Germinal center (tissue), 1 donor: ENCODE measurements at places on chromosomes 4 and X.
A peak's percentile ranks its signal among the peaks of the same experiment; 100 is the strongest.

DNA sequence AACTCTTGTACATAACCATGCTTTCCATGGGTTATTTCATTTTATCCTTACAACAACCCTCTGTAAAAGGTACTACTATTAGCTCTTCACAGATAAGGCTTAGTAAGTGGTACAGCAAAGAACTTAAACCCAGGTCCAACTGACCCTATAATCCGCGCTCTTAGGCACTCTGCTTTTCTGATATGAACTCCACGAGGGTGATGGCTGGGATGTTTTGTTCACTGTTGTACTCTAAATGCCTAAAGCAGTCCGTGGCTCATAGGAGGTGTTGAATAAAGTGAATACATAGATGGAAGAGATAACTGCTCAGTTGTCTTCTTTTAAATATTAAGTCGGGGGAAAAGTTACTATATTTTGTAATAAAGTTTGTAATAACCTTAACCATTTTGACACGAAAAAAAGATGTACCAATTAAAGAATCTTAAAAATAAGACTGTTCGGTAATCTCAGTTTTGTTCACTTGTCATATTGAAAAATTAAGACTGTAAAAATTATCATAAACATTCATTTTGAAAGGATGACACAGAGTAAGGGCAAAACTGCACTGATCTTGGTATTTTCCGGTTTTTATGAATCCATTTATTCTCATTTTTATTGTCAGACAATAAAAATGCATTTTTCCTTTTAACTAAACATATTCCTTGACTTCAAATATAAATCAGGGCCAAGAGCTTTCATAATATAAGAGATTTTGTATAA lies 166.5 kb downstream of the FBXW7 start:
- no peak for DNase-seq

- DNase-seq = no peak
These were observed 99.0 kb downstream of the PHKA2 start for GRCh38 chrX:18884916-18885315.

DNA sequence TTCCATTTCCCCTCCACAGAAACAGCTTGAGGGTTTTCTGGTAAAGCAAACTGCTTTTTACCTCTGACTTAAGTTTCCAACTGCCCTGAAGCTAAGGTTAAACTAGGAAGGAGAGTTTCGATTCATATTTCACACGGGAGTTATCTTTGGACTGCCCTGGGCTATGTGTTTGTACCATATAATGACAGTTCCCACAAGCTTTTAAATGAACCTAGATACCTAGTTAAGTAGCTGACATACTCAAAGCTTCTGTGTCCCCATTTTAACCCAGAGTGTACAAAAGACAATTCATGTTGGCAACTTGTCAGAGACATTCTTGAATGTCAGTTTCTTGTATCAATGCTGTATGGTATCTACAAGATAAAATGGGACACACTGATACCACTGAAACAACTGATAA lies 1296.6 kb upstream of the IGFBP7 start:
- DNase-seq = no peak

GRCh38 chr4:24611575-24611974 lies 27.2 kb upstream of the DHX15 start:
- no peak for DNase-seq

GRCh38 chr4:89142691-89143669 lies 31.6 kb downstream of the TIGD2 start:
- no peak for DNase-seq

- no peak for DNase-seq
These were observed 16.1 kb upstream of the TBC1D14 start for GRCh38 chr4:6893449-6894085.

DNA sequence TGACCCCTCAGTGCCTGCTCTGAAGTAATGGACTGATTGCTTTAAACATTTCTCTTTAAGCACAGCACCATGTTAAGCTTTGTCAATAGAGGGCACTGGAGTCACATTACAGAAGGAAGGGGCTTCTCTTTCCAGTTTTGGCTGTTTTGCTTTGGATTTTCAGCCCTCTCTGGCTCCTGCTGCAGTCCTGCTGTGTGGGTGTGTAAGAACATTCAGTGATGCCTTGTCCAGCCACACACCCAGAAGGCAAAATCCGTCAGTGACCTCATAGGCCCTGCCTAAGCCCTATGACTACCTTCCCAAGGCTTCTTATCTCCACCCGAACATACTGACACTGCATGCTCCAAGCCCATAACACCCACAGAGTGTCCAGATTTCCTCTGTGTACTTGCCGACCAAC lies 215.3 kb upstream of the CTSO start:
- DNase-seq = no peak

DNA sequence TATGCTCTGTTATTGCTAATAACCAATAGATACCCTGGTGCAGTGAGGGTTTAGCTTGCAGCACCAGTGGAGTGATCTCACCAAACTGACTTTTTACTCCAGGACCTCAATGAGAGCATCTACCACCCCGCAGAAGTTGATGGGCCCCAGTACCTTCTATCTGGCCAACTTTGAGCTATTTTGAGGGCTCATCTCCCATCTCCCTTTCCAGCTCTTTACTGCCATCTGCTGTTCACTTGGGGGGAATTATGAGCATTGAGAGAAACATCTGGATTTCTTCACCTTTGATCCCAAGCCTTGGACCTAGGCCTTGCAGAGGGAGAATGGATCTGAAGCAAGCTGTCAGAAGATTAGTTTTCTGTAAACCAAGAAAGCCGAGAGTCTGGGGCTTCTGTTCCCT lies 143.6 kb downstream of the TMEM164 start:
- DNase-seq = peak; percentile 42

- DNase-seq = no peak
These were observed 37.9 kb upstream of the CYP2U1 start for GRCh38 chr4:107893171-107894137.

DNA sequence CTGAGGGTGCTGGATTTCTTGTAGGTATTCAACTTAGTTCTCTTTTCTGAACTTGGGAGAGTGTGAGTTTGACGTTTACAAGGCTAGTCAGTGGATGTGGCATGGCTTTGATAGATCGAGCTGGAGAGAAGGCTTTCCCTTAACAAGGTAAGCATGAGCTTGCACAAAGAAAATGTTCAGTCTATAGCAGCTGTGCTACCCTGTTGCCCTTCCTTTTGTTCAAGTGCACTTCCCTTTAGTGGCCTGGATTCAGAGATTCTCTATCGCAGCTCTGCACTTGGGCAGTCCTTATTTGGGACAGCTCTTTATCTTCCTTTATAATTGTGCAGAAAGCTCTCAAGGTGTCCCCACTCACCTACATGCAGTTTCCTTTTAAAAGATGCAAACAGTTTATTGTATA lies 198.0 kb downstream of the ARHGAP24 start:
- no peak for DNase-seq

- DNase-seq = no peak
These were observed 7.6 kb downstream of the ENPEP start for GRCh38 chr4:110483516-110483915.

DNA sequence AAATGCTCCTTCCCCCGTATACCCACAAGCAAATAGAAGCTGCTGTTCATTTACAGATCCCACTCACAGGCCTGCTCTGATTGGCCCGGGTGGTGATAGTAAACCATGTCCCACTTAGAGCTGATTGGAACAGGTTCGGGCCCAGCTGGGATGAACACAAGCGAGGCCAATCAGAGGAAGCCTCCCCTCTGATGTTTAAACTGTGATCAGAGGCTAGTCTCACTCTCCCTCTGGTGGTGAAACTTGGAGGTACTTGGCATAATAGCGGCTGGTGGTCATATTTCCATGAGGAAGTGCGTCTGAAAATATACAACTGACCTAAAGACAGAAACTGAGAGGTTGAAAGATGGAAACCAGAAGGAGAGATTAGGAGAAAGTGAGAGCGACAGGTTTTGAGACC lies 51.5 kb upstream of the TRPC3 start:
- DNase-seq = peak; percentile 40

DNA sequence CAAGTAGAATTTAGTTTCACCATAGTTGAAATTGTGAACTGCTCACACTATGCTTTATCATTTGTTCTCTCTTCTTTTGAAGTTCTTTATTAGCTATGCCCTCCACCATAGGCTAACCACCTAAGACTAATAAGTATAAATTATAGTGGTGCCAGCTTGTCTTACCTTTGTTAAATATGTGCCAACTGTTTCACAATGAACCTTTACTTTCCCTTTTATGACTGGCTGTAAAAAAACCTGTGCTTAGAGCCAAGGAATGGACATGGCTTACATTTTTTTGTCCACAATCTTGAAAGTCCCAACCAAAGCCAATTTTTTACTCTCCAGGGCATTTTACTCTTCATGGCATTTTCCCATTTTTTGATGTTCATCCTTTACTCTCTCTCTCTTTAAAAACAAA lies 123.5 kb upstream of the LEF1 start:
- DNase-seq = no peak

- DNase-seq = no peak
These were observed 112.6 kb downstream of the ATP10D start for GRCh38 chr4:47597696-47598095.

GRCh38 chr4:5133201-5133600 lies 81.9 kb downstream of the STK32B start:
- DNase-seq = no peak

DNA sequence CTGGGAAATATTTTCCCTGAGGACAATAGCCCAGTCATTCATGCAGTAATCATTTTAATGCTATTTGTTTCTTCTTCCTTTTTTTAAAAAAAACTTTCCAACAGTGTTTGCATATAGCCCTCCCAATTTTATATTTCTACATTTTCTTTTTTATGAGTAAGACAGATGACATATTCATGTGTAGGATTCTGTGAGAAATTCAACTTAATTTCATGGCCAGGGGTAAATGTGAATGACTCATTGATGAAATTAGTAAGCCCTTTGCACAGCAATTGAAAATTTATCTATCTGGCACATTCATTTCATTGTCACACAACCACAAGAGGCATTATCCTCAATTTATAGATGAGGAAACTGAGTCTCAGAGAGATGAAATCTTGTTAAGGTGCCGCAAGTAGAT lies 13.7 kb upstream of the SMIM20 start:
- no peak for DNase-seq

- no peak for DNase-seq
These were observed 35.4 kb downstream of the FABP2 start for GRCh38 chr4:119286377-119287002.

DNA sequence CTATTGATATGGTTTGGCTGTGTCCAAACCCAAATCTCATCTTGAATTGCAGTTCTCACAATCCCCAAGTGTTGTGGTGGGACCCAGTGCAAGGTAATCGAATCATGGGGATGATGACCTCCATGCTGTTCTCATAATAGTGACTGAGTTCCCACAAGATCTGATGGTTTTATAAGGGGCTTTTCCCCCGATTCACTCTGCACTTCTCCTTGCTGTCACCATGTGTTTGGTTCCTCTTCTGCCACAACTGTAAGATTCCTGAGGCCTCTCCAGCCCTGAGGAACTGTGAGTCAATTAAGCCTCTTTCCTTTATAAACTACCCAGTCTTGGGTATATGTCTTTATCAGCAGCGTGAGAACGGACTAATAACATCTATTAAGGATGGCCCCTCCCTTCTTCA lies 68.8 kb downstream of the FBXW7 start:
- DNase-seq = no peak

GRCh38 chrX:155535866-155536265 lies 76.9 kb downstream of the TMLHE start:
- no peak for DNase-seq

DNA sequence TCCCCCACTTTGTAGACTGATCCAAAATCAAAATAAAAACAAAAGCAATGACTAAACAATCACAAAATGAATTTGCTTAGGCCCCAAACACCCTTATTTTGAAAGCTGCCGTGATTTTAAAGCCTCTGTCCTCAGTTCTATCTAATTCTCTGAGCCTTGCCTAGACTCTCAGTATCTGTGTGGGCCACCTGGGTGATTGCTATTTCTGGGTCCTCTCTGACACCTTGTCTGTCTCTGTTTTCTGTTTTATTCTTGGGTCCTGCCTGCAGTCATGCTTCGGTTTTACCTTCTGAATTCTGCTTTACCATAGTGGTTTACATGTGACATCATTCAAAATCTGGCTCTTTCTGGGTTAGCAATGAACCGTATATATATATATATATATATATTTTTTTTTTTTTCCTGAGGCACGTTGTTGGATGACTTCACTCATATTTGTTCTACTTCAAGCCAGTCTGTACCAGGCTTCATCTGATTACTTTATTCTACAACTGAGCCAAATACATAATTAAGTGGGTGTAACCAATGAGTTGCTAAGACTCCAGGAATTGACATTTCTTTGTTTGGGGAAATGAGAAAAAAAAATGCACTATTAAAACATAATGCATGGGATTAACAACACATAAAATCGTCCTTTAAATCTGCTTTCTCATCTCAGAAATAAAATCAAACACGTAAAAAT lies 710.7 kb upstream of the SLIT2 start:
- no peak for DNase-seq

DNA sequence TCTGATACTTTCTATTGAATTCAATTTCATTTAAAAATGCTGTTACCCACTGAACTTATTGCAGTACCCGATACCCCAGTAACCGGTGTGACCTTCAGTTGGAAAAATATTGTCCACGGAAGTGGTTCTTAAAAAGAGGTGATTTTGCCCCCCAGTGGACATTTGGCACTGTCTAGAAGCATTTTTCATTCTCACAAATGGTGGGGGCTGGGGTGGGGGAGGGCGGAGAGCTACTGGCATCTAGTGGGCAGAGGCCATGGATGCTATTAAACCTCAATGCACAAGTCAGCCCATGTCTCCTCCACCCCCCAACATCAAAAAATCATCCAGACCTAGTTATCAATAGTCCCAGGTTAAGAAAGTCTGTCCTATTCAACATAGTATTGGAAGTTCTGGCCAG lies 19.6 kb upstream of the CHM start:
- no peak for DNase-seq

DNA sequence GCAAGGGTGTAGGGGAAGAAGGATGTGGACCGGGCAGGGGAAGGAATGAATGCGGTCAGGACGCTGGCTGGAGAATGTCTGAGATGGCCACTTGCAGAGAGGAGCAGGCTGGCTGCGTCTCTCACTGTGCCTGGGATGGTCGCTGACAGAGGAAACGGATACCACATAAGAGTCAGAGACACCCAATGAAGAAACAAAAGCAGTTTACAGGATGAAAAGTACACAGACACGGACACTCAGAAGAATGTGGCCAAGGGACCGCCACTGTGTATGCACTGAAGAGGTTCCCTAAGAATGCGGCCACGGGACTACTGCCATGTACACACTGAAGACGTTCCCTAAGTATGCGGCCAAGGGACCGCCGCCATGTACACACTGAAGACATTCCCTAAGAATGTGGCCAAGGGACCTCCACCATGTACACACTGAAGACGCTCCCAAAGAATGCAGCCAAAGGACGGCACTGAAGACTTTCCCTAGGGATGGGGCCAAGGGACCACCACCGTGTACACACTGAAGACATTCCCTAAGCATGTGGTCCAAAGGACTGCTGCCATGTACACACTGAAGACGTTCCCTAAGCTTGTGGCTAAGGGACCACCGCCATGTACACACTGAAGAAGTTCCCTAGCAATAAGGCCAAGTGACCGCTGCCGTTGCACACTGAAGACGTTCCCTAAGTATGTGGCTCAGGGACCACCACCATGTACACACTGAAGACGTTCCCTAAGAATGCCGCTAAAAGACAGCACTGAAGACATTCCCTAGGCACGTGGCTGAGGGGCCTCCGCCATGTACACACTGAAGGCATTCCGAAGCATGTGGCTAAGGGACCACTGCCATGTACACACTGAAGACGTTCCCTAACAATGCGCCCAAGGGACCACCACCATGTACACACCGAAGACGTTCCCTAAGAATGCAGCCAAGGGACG lies 32.2 kb downstream of the DHRSX start:
- DNase-seq = no peak
